ENCODE measurements at places on chromosomes 1 and 21.

DNA sequence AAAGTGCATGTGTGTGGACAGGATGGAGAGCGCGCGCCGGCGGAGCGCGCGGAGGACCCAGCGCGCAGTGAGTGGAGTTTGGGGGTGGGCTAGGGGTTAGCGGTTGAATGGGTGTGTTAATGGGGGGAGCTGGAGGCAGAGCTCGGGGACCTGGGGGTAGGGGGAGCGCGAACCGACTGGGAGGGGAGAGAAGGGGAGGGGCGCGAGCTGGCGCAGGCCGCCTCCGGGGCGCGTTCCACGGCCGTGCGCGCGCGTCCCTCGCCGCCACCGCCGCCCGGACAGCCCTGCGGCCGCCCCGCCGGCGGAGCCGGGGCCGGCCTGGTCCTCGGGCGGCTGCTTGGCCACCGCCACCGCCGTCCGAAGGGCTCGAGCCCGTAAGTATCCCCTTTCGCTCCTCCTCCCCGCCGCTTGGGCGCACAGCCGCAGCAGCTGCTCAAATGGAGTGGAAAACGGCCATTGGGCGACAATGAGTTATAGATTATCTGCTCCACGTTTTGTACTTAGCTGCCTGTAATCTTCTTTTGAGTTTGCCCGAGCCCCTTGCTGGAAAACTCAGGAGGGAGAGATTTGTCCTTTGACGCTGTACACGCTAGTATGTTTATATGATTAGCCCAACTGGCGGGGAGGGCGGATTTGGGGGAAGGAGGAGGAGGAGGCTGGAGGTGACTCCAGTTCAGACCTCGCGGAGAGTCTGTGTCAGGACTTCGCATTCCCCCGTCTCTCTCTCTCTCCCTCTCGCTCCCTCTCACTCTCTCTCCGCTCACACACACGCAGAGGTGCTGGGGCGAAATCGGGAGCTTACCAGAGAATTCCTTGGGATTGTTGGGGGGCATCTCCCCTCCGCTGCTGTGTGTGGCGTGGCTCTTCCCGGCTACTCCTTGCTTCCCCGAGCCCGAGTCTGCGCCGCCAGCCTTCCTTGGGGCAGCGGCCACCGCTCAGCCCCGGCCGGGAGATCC, at the start of gene ADGRL2:
Gene ADGRL2, plus strand, starts transcription at position 240 of the 956 bp plus-strand sequence. CDS start 36,051 bp downstream, outside the sequence.
- DNase-seq = no peak

DNA sequence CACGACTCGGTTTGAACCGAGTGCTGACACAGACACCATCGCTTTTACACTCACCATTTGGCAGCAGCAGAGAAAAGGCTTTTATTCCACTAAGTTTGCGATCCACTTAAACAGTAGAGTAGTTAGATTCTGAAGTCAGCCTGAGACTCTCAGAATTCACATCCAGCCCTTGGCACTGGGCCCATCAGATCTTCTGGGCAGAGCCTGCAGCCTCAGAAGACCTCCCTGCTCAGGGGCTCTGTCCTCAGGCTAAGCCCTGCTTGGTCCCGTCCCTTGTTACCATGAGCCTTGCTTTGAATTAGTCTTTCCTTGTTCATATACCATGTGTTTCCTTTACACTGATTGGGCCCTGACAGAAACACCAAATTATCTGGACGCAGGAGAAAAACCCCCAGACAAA, 41.4 kb upstream of the AJAP1 start:
- no peak for DNase-seq

GRCh38 chr1:82179131-82179530, 378.4 kb downstream of the ADGRL2 start:
- no peak for DNase-seq

GRCh38 chr1:232891071-232891470, 59.3 kb upstream of the NTPCR start:
- no peak for DNase-seq

- DNase-seq = no peak
Measured at GRCh38 chr1:191729742-191730141, 428.5 kb upstream of the RGS18 start.

Data from CD4-positive, alpha-beta T cell treated with Interleukin-10 for 1 hour (primary cell).